ENCODE measurements at places on chromosomes 7 and 10. TPM values are rescaled to one million over a fixed set of nuclear protein-coding genes. Genes with fewer than 3 reads are reported as not detected.

ZPBP gene
- polyA plus RNA-seq: not detected

CEP55 gene
- polyA plus RNA-seq: 4.6 TPM

KBTBD2 gene
- polyA plus RNA-seq: 17.2 TPM

SLC25A40 gene
- polyA plus RNA-seq: 13.4 TPM

ERVW-1 gene
- polyA plus RNA-seq: not detected

LIPK gene
- polyA plus RNA-seq: not detected

C10orf67 gene
- 0.31 TPM for polyA plus RNA-seq

IFIT1 gene
- 6.1 TPM for polyA plus RNA-seq

GPER1 gene
- polyA plus RNA-seq: not detected

KIAA1549 gene
- polyA plus RNA-seq: not detected

AKR1E2 gene
- polyA plus RNA-seq: 0.26 TPM

PPP1R3C gene
- polyA plus RNA-seq: not detected

BICC1 gene
- not detected for polyA plus RNA-seq

CRHR2 gene
- not detected for polyA plus RNA-seq

ADAM22 gene
- polyA plus RNA-seq: 1.5 TPM

ACBD7 gene
- polyA plus RNA-seq: not detected

TAS2R5 gene
- not detected for polyA plus RNA-seq

FLNC gene
- not detected for polyA plus RNA-seq

WBP1L gene
- polyA plus RNA-seq: 28.3 TPM

CPVL gene
- 0.15 TPM for polyA plus RNA-seq

GPC2 gene
- polyA plus RNA-seq: 0.27 TPM

ZNF680 gene
- 8.5 TPM for polyA plus RNA-seq

AOC1 gene
- polyA plus RNA-seq: not detected

PTPRZ1 gene
- not detected for polyA plus RNA-seq

TMEM213 gene
- 0.21 TPM for polyA plus RNA-seq

IRF5 gene
- 19.3 TPM for polyA plus RNA-seq

CALHM3 gene
- not detected for polyA plus RNA-seq

GPR26 gene
- not detected for polyA plus RNA-seq

CPN1 gene
- not detected for polyA plus RNA-seq

C10orf120 gene
- polyA plus RNA-seq: not detected

CALHM2 gene
- 72.4 TPM for polyA plus RNA-seq

TET1 gene
- 1.6 TPM for polyA plus RNA-seq

DLX6 gene
- not detected for polyA plus RNA-seq

GPR85 gene
- not detected for polyA plus RNA-seq

HTR7 gene
- polyA plus RNA-seq: not detected

FGFBP3 gene
- polyA plus RNA-seq: 1.3 TPM

NPTX2 gene
- not detected for polyA plus RNA-seq

PAPOLB gene
- polyA plus RNA-seq: not detected
